Ascending aorta (tissue), 2 donors: ENCODE measurements at places on chromosomes 4 and X. TPM values are rescaled to one million over a fixed set of nuclear protein-coding genes. Genes with fewer than 3 reads are reported as not detected.

DNA sequence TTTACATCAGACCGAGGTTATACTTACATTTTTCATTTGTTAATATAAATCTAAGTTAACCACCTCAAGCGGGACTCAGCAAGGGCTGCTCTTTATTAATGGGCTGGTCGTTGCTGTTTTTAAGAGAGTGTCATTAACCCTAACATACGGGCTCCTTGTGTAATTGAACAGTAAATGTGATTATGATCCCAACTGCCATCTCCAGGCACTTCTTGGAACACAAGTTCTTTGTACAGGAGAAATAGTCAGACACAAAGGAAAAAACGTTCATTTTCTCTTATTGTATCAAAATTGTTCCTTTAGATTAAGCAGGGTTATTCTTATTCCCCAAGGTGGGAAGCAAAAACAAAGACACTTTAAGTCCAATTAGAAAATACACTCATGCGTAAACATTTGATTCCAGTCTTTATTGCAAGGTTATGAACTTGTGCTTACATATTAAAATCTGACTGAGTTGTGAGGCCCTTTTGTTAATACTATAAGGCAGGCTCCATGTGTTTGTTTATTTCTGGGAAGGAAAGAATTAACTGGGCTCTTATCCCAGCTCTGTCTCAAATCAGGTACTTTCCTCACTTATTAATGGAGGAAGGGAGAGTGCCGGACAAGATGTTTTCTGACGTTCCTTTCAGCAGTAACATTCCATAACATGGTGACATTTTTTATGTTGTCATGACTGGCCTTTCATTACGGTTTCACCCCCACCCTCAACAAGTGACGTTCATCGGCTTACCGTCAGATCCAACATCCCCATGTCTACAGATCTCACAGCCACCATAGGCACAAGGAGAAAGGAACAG lies 95.9 kb downstream of the RASL11B start:
- DNase-seq, result no peak
- no peaks in the 10 kb centered on the region for H3K27me3 ChIP-seq
- H3K27ac ChIP-seq, result no peak overlapping the region
- H3K36me3 ChIP-seq, result no peaks in the 10 kb centered on the region

DNA sequence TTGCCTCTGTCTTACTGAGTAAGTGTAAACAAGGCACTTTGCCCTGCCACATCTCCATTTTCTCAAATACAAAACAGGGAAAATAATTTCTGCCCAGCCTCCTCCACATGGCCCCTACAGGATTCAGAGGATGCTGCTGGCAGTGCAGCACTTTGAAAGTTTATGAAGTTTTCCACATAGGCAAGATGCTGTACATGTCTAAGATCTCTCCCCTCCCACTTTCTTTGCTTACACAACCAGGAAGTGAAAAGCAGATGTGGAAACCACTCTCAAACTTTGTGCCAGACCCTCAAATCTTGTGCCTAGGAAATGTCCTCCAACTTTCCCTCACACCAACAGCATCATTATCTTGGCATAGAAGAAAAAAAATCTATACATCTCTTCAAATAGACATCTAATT lies 257.0 kb upstream of the LDB2 start:
- H3K27ac ChIP-seq, result no peak overlapping the region
- H3K36me3 ChIP-seq, result no peaks in the 10 kb centered on the region
- no peaks in the 10 kb centered on the region for H3K27me3 ChIP-seq
- H3K4me3 ChIP-seq, result no peak overlapping the region

DNA sequence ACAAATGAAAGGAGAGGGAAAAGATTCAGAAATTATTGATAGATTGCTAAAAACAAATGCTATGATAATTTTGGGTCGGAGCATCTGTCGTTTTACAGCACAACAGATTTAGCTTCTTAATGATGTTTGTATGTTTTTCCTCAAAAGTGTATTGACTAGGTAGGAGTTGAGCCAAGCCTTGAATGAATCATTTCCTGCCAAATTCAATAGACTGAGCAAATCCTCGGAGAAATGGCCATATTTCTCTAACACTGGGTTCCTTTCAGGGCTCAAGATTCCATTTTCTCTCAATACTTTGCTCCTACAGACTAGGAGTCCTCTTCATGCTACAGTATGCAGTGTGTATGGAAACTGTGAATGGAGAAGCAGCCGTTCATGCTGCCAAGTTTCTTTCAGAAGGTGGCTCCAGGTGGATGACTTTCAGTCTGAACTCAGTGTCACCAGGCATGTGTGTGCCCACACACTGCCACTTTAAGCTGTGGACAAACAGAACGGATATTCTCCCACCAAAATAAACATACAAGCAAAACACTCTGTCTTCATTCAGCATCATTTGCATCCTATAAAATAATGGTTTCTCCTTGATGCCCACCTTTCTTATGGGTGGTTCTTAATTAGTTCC lies 146.0 kb downstream of the TBL1X start:
- H3K27me3 ChIP-seq, result no peaks in the 10 kb centered on the region

DNA sequence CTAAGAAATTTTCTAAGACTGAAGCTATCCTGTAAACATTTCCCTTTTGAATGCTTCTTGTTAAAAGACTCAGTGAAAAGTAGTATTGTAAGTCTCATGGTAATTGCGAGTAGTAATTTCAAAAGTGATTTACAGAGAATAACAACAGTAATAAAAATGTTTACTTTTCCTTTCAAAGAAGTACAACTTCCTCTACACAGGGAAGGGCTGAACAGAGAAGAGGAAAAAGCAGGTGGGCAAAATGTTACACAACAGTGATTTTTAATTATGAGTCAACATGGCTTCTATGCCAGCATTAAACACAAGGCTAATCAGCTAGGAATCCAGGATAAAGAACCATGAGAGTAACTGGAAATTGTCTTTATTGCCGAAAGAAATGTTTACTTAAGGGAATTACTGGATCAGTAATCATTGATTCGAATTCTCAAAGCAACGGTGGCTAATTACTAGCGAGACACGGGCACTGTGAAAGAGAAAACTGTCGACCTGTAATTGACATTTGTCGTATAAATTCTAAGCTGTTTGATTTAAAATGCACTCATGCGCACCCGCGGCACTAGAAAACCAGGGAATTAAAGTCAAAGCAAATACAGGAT lies 15.4 kb downstream of the UTP3 start:
- H3K27ac ChIP-seq, result peak overlapping the region; percentile 96
- DNase-seq, result no peak
- peak overlapping the region; percentile 98 for H3K4me3 ChIP-seq
- H3K4me1 ChIP-seq, result peaks cover 11% of the 10 kb centered on the region
- no peaks in the 10 kb centered on the region for H3K27me3 ChIP-seq

DNA sequence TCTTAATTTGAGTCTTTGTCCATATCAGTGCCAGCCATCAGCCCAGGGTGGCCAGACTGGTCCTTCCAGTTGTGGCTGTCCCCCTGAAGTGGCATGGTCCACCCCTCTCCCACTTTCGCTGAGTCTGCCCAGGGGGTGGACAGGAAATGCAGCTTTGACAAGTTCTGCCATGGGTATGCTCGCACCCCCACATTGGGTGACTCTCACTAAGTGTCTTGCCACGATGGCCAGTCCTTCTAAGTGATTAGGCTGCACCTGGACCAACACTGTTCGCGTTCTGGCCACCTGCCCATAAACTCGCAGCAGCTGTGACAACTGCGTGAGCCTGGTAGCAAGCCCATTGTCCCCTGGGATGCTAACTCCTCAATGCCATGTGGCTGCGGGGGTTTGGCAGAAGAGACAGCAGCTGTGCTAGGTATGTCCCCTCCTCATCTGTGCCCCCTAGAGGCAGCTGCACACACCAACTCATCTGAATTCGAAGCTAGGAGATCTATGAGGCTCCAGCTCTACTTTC lies 10.0 kb upstream of the LNX1 start:
- no peaks in the 10 kb centered on the region for H3K36me3 ChIP-seq
- no peaks in the 10 kb centered on the region for H3K4me1 ChIP-seq
- no peak for DNase-seq
- H3K4me3 ChIP-seq, result no peak overlapping the region
- H3K27me3 ChIP-seq, result no peaks in the 10 kb centered on the region

DNA sequence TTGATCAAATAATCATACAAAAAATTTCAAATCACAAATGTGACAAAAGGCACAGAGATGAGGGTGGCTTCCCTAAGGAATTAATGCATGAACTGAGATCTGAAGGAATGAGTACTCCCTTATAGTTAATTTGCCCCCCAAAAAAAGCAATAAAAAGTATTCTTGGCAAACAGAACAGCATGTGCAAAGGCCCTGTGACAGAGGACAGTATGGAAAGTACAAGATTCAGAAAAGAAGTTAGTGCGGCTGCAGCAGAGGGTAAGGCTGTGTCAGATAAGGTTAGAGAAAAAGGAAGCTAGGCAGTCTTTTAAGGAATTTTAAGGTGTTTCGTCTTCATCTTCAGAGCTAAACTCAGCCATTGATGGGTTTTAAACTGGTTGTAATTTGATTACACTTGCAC lies 7.4 kb downstream of the DDX60L start:
- no peak for DNase-seq
- H3K4me3 ChIP-seq, result no peak overlapping the region
- peaks cover 2% of the 10 kb centered on the region for H3K4me1 ChIP-seq
- no peak overlapping the region for H3K27ac ChIP-seq
- H3K27me3 ChIP-seq, result no peaks in the 10 kb centered on the region

GRCh38 chr4:76665153-76665552 lies 230.1 kb downstream of the SHROOM3 start:
- H3K27me3 ChIP-seq, result no peaks in the 10 kb centered on the region
- no peak overlapping the region for H3K4me3 ChIP-seq

DNA sequence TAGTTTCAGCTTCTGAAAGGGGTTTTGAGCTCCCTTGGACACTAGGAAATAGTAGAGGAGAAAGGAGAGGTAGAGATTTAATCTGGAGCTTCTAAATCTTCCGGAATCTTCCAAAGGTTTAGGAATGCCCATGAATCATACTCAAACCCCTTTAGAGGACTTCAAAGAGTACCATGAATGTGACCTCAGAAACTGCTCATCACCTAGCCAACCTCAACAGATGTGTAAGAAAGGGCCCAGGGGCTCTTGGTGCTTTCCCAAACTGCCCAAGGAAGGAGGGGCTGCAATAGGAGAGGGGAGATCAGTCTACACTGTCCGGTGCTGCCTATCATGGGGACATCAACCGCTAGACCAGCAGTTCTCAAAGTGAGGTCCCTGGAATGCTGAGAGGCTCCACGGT lies 109.1 kb downstream of the RBM47 start:
- DNase-seq, result no peak
- no peak overlapping the region for H3K27ac ChIP-seq
- H3K4me1 ChIP-seq, result peaks cover 2% of the 10 kb centered on the region
- H3K27me3 ChIP-seq, result no peaks in the 10 kb centered on the region

DNA sequence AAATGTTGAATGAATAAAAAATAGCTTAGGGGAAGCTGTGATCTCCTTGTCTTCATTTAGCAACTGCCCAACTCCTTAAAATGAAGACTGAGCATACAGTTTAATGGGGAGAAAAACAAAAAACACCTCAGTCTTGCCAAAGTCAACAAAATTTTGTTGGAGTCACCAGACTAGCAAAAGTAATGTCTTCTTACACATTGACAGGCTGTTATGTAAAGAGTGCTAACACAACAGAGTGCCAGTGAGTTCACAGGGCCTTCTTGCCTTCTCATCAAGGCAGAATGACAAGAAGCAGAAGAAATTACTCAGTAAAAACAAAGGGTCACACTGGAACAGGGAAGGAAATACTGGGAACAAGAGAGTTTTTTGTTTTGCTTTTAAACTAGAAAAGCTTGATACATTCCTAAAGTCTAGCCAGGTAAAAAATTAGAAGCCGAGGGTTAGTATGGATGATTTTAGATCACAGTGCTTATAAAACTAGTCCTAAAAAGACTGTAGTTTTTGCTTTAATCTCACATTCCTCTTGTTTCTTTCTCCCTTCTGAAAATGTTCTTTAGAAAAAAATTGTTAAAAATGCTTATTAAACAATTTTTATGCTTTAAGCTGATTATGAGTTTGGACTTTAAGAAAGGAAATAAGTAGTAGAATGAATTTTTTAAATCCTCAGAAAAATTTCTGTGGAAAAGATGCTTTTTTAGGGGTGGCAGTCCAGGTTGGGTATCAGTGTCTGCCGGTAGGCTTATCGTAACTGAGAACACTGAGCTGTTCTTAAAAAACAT lies 38.7 kb upstream of the FRAS1 start:
- H3K27me3 ChIP-seq, result no peaks in the 10 kb centered on the region
- no peak overlapping the region for H3K27ac ChIP-seq
- no peaks in the 10 kb centered on the region for H3K4me1 ChIP-seq
- H3K4me3 ChIP-seq, result no peak overlapping the region

GRCh38 chrX:119455264-119455663 lies 13.0 kb upstream of the SLC25A5 start:
- no peaks in the 10 kb centered on the region for H3K36me3 ChIP-seq
- no peaks in the 10 kb centered on the region for H3K27me3 ChIP-seq
- no peak overlapping the region for H3K27ac ChIP-seq
- DNase-seq, result no peak
- no peak overlapping the region for H3K4me3 ChIP-seq

DNA sequence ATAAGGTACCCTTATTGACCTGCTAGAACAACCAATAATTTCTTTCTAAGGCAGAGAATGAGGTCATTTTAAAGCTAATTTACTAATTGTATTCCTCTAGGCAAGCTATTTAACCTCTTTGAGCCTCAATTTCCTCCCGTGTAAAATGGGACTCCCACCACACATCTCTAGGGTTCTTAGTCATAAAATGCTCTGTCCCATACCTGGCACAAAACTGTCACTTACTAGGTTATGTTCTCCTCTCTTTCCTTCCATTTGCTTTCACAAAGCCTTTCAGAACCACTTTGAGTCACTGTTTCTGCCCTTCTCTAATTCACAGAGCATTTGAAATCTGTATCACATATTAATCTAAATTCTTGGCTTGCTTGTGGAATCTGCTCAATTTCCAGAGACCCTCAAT lies 2.4 kb upstream of the GPR82 start:
- no peak overlapping the region for H3K27ac ChIP-seq
- no peaks in the 10 kb centered on the region for H3K27me3 ChIP-seq
- H3K4me1 ChIP-seq, result no peaks in the 10 kb centered on the region
- DNase-seq, result no peak
- no peaks in the 10 kb centered on the region for H3K36me3 ChIP-seq

- H3K27ac ChIP-seq, result no peak overlapping the region
- no peaks in the 10 kb centered on the region for H3K36me3 ChIP-seq
- H3K4me3 ChIP-seq, result no peak overlapping the region
- H3K27me3 ChIP-seq, result no peaks in the 10 kb centered on the region
These were observed 40.8 kb downstream of the RAPGEF2 start for GRCh38 chr4:159143687-159144086.

- H3K36me3 ChIP-seq, result no peaks in the 10 kb centered on the region
- H3K4me1 ChIP-seq, result no peaks in the 10 kb centered on the region
- H3K4me3 ChIP-seq, result no peak overlapping the region
These were observed 165.0 kb upstream of the HS3ST1 start for GRCh38 chr4:11593576-11594116.

SFRP2 gene
- 56.2 TPM for total RNA-seq

TMPRSS11F gene
- not detected for total RNA-seq

PGAM4 gene
- total RNA-seq, result not detected

KLF8 gene
- 5.7 TPM for total RNA-seq

CLIC2 gene
- total RNA-seq, result 34.3 TPM

VGLL1 gene
- total RNA-seq, result not detected

PPBP gene
- not detected for total RNA-seq
